ENCODE measurements at places on chromosomes 6 and 20. TPM values are rescaled to one million over a fixed set of nuclear protein-coding genes. Genes with fewer than 3 reads are reported as not detected.

GRCh38 chr6:146071781-146072180, 42.9 kb downstream of the GRM1 start:
- DNase-seq: no peak

DNA sequence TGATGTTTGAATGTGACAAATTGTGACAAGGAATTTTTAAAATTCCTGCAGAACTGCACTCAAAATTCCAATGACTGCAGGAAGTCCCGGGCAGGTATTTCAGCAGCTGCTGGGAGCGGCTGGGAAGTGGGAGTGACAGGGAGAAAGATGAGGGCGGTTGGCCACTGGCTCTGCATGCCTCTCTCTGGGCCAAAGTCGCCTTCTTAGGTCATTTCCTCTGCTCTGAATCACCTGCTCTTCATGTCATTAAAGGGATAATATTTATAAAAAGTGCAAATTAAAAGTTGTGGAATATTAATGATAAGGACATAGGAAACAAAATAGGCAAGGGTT, 43.9 kb downstream of the RAMACL start:
- DNase-seq: no peak

DNA sequence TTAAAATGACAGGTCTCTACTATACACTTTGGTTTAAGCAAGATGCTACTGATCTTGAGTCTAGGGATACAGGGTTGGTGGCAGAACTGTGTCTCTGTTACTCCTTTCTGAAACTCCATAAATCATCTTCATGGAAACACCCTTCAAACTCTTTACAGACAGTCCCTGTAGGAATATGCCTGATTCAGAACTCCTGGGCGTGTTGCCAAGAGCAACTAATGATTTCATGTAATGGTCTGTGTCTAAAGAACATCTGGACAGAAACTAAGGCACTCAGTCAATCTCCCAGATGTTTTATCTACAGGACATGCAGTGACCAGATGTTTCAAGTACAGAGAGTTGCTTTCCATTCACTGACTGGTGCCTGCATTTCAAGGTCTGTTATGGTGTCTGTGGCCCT, 464.4 kb upstream of the CHD6 start:
- DNase-seq: peak; percentile 73

- DNase-seq: no peak
Measured at GRCh38 chr6:24763578-24763977, 11.2 kb upstream of the GMNN start.

DNA sequence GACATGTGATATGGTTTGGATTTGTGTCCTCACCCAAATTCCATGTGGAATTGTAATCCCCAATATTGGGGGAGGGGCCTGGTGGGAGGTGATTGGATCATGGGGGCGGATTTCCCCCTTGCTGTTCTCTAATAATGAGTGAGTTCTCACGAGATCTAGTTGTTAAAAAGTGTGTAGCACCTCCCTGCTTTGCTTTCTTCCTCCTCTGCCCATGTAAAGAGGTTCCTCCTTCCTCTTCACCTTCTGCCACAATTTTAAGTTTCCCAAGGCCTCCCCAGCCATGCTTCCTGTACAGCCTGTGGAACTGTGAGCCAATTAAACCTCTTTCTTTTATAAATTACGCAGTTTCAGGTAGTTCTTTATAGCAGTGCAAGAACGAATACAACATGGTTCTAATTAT, 2.1 kb upstream of the ZNF451 start:
- no peak for DNase-seq

DNA sequence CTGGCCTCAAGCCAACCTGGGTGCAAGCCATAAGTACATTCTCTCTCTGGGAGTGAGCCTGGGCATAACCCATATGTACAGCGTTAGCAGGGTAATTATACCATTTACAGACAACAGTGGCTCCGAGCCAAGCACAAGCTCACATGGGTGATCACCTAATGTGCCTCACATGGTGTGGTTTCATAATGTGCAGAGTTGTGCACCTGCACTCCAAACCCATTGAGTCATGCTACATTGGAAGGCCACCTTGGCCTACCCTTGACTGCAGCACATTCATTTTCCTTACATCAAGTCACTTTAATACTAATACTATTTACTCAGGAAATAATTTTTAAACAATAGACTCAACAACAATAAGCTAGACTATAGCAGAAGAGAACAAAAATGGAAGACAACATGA, 194.5 kb upstream of the PLN start:
- no peak for DNase-seq

- no peak for DNase-seq
Measured at GRCh38 chr6:161216616-161217205, 57.1 kb downstream of the AGPAT4 start.

DNA sequence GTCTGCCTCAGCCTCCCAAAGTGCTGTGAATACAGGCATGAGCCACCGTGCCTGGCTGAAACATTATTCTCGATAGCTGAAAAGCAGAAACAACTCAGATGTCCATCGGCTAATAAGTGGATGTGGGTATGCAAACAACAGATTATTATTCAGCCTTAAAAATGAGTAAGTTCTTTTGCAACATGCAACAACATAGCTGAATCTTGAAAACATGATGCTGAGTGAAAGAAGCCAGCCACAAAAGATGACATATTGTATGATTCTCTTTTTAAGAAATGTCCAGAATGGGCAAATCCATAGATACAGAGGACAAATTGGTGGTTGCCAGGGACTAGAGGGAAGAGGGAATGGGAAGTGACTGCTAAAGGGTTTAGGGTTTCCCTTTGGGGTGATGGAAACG, 61.7 kb downstream of the RIOK1 start:
- DNase-seq: no peak

DNA sequence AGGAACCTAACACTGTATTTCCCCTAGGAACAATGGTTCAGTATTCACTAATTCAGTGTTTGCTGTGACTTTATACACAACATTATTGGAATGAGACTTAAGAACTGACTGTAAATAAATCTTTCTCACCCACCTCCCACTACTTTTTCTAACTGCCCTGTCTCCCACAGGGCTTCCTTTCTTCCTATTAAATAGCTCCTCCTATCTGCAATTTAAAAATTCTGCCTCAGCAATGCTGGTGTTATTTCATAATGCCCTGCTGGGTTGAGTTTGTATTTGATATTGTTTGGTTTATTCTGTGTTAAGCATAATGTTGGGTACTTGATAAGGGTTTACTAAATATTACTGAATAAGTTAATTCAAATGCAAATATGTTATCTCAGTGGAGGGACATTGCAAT, 573.1 kb upstream of the RNF217 start:
- DNase-seq: no peak

DNA sequence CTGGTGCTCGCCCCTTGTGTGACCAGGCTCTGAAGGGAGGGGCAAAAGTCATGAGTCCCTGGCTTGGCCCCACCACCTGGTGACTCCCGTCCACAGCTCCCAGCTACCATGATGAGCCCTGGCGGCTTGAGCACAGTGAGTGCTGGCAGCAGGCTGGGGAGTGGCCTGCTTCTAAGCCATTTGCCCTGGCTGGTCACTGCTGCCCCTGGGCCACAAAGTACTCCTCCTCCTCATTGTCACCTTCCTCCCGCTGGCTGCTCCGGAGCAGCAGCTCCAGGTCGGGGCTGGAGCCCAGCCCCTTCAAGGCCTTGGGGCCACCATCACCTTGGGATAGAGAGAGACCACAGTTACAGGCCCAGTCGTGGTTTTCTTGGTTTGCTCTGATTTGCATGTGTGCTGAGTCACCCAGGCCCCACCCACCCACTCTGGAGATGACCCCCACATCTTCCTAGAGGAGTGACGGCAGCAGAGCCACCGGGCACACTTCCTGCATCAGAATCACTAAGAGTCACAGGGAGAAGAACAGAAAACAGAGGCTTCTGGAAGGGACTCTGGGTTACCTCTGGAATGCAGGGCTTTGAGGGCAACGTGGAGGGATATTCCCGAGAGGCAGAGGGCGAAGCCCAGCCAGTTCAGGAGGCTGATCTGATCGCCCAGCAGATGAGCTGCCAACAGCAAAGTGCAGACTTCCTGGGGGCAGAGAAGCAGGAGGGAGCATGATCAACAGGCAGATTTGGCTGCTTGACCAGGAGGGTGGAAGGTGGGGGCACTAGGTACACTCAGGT, 42.1 kb upstream of the CDH22 start:
- DNase-seq: peak; percentile 51

GRCh38 chr6:136889271-136890193, 32.6 kb upstream of the SLC35D3 start:
- DNase-seq: no peak

DNA sequence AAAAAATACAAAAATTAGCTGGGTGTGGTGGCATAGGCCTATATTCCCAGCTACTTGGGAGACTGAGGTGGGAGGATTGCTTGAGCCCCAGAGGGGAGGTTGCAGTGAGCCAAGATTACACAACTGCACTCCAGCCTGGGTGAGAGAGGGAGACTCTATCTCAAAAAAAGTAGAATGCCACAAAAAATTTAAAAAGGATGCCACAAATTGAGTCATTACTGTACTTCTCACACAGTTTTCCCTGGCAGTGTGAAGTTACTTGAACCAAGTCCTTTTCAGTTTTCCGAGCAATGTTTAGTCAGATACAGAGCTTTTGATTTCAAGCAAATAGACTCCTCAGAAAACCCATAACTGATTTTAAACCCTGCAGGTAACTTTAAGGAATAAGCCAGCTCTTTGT, 53.3 kb downstream of the TNFRSF21 start:
- no peak for DNase-seq

GRCh38 chr20:43993560-43993959, 78.9 kb downstream of the TOX2 start:
- no peak for DNase-seq

DNA sequence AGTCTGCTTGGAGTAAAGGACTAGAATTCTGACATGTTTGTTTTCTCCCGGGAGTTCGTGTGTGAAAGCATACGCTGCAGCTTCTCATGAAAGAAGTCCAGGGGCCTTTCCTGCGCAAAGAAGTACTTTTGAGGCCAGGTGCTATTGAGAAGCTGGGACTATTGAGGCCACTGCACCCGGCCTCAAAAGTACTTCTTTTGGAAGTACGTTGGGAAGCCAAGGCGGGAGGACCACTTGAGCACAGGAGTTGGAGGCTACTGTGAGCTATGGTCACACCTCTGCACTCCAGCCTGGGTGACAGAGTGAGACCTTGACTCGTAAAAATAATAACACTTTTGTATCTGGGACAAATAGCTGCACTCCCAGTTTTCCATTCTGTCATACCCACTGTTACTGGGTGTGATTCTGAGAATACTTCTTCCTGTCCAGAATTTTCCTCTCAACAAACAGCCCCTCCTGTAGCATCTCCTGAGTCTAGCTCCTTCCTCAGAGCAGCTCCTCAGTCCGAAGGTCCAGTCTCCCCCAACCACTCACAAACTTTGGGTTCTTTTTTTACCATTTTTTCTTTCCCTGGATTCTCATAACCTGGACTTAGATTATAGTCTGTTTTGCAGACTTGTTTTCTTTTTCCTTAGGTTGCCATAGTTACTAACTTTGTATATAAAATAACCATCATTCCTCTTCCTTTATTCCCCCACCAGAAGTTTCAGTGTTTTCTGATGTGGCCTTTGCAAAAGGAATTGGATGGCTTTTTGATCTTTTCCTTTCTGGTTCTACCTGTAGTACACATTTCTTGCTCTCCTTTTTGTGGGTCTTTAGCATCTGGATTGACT, 12.7 kb downstream of the STK35 start:
- no peak for DNase-seq

GRCh38 chr6:39228992-39229767, at the start of gene KCNK5:
KCNK5 (minus strand) TSS chr6:39229475; CDS start chr6:39229111, 364 bp downstream.
- DNase-seq: peak; percentile 84

GRCh38 chr20:46739431-46740213, 30.2 kb downstream of the SLC2A10 start:
- DNase-seq: no peak

DNA sequence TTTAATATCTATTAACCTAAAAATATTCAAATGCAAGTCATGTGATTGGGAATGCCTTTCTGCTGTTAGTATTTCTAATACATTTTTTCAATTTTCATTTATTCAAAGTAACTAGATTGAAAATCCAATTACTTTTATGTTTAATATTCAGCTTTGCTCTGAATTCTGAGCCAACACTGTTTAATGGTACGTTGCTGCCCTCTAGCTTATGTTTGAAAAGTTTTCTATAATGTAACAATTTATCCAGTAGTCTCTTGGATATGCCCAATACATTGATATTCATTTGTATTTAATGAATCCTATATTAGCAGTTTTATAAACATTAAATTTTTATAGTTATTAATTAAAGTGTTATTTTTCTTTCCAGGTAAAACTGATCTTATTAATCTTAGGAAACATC, 47.4 kb downstream of the LGSN start:
- DNase-seq: no peak

- DNase-seq: no peak
Measured at GRCh38 chr20:62227591-62227976, 7.5 kb upstream of the HRH3 start.

GRCh38 chr6:164023535-164023934, 609.0 kb downstream of the QKI start:
- DNase-seq: no peak

GRCh38 chr20:36477475-36477874, 63.8 kb upstream of the MYL9 start:
- DNase-seq: no peak

GRCh38 chr20:14622796-14623195, 285.4 kb upstream of the FLRT3 start:
- DNase-seq: no peak

- DNase-seq: no peak
Measured at GRCh38 chr6:46017726-46018125, 2.1 kb upstream of the CLIC5 start.

- DNase-seq: no peak
Measured at GRCh38 chr6:34249469-34250261, 859 bp upstream of the SMIM29 start.

GRCh38 chr6:37061157-37061804, 55.8 kb downstream of the FGD2 start:
- DNase-seq: peak; percentile 60

DNA sequence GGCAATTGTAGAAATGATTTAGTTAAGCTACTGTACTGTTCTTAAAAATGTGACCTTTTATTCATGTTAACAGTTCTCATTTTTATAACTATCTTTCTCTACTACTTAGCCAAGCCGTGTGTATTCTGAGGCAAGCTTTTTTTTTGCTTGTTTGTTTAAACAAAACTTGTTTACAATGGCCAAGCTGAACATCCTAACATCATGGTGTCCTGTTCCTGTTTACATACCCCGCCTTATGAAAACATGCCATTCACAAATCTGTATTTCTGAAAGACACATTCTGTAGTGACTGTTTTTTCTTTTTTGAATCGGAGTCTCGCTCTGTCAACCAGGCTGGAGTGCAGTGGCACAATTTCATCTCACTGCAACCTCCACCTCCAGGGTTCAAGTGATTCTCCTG, 140.9 kb downstream of the NCOA3 start:
- no peak for DNase-seq

- DNase-seq: no peak
Measured at GRCh38 chr6:85462673-85463072, 12.8 kb downstream of the NT5E start.

GRCh38 chr6:17458966-17459365, 65.6 kb downstream of the CAP2 start:
- no peak for DNase-seq

GRCh38 chr20:23116311-23117089, 30.4 kb upstream of the CD93 start:
- no peak for DNase-seq

The RBPJL gene
- 0.43 TPM for total RNA-seq

The SUMO4 gene
- 6.3 TPM for total RNA-seq

The OR2H2 gene
- 0.25 TPM for total RNA-seq

The AVP gene
- 1.3 TPM for total RNA-seq

The SLC22A23 gene
- 9.0 TPM for total RNA-seq

The FAXC gene
- total RNA-seq: 2.7 TPM

The TNFRSF6B gene
- 30.5 TPM for total RNA-seq

The MEI4 gene
- 7.3 TPM for total RNA-seq

The TCP11 gene
- total RNA-seq: 639 TPM

The TFAP2D gene
- not detected for total RNA-seq

The TSHZ2 gene
- total RNA-seq: 41.9 TPM

The DOK5 gene
- total RNA-seq: 1.7 TPM

All from testis (tissue), 5 donors.